ENCODE measurements at places on chromosomes 2 and 18.

GRCh38 chr18:55841314-55841713, 253.3 kb upstream of the TCF4 start:
- DNase-seq, result no peak

GRCh38 chr2:33354981-33355380, 121.5 kb upstream of the RASGRP3 start:
- no peak for DNase-seq

DNA sequence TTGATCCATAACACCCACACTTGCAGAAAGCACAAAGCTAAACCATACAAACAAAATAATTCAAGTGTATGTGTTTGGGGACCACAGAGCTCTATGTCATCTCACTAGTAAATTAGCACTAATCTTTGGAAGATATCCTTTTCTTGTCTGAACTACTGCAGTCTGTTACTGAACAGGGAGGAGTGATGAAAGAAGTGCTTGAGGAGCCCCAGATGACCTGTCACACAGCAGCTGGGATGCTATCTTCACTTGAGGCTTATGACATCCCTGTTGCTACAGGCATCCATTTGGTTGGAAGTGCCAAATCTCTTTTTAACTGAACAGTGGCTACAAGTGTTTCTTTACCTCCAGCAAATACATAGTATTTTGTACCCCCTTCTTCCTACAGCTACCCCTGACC, 386.3 kb upstream of the CHAC2 start:
- no peak for DNase-seq

GRCh38 chr2:167844714-167845530, 402.5 kb downstream of the STK39 start:
- no peak for DNase-seq

GRCh38 chr2:152097290-152097800, 1.5 kb downstream of the CACNB4 start:
- no peak for DNase-seq

Measured in NCI-H1048 (cell line).